ENCODE measurements at places on chromosomes 4 and X.

DNA sequence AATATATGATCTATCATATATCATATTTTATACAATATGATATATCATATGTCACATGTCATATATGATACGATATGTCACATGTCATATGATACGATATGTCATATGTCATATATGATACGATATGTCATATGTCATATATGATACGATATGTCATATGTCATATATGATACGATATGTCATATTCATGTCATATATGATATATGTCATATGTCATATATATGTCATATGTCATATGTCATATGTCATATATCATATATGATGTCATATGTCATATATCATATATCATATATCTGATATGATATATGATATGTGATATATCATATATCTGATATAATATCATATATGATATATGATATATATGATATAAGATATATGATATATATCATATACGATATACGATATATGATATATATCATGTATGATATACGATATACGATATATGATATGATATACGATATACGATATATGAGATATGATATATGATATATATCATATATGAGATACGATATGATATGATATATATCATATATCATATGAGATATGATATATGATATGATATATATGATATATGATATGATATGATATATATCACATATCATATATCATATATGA lies 122.3 kb upstream of the USP9X start:
- DNase-seq = no peak

- no peak for DNase-seq
These were observed 77.6 kb downstream of the FBXL5 start for GRCh38 chr4:15577508-15577907.

GRCh38 chr4:38678078-38678477 lies 14.1 kb downstream of the KLF3 start:
- DNase-seq = no peak

- DNase-seq = no peak
These were observed 39.8 kb downstream of the XIAP start for GRCh38 chrX:123899701-123900100.

- no peak for DNase-seq
These were observed 71.2 kb upstream of the NAF1 start for GRCh38 chr4:163237856-163238255.

DNA sequence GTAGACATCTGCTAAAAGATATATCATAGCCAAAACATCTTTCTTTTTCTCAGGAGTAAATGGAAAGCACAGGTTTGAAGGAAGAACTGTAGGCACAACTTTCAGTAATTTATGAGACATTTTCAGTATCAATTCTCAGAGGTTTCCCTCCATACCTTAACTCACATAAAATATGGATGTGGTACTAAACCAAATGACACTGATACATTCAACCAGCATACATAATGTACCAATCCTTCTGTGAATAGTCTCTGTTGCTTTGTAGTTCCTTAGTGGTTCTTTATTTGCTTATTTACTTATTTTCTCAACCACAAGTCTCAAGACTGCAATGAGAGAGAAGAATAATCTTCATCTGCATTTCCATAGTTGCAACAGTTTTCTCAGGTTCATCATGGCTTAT lies 96.1 kb downstream of the ARHGAP24 start:
- no peak for DNase-seq

- peak; percentile 11 for DNase-seq
These were observed 46.9 kb downstream of the SH2D1A start for GRCh38 chrX:124393238-124393637.

- DNase-seq = no peak
These were observed 20.1 kb upstream of the TCEAL4 start for GRCh38 chrX:103565197-103565596.

DNA sequence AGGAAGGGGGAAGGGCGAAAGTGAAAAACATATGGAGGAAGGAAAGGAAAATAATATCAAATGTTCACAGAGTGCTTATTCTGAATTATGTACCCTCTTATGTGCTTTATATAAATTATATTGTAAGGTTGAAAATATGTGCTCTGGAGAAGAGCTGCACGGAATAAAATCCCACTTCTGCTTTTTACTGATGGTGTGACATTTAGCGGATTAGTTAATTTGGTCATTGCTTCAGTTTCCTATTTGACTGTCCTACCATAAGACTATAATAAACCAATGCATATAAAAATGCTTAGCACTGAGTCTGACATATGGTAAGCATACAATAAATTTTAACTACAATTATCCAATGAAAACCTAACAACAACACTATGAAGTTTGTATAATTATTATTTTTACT lies 86.2 kb downstream of the NPFFR2 start:
- DNase-seq = no peak

- no peak for DNase-seq
These were observed 58.1 kb downstream of the SLC10A6 start for GRCh38 chr4:86791126-86791525.

- DNase-seq = no peak
These were observed 30.4 kb upstream of the QRFPR start for GRCh38 chr4:121411151-121411744.

- DNase-seq = no peak
These were observed 484.4 kb upstream of the NR3C2 start for GRCh38 chr4:148926276-148927260.

GRCh38 chr4:113064244-113064643 lies 14.8 kb downstream of the ANK2 start:
- DNase-seq = no peak

DNA sequence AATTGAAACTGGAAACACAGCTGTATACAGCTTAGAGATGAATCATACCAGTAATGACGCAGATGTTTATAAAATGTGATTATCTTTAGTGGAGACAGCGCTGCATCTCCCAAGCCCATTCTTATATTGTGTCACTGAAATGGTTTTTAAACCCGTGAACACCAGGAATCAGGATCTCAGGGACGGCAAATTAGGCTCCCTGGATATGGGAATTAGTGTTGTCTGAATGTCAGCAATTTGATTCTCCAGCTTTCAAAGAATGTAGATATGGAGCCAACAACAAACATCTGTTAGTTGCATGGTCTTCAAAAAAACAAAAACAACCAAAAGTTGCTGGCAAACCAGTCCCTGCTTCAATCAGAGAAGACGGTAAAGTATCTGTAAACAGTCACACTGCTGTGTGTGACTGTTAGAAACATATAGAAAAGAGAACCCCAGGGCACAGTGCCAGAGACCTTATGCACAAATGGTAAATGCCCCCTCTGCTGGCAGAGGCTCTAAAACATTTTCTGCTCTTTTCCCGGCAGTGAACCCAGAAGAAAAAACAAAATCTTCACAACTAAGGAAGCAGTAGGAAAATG lies 351.9 kb upstream of the FTHL17 start:
- no peak for DNase-seq

GRCh38 chr4:149279776-149280175 lies 535.9 kb downstream of the IQCM start:
- no peak for DNase-seq

DNA sequence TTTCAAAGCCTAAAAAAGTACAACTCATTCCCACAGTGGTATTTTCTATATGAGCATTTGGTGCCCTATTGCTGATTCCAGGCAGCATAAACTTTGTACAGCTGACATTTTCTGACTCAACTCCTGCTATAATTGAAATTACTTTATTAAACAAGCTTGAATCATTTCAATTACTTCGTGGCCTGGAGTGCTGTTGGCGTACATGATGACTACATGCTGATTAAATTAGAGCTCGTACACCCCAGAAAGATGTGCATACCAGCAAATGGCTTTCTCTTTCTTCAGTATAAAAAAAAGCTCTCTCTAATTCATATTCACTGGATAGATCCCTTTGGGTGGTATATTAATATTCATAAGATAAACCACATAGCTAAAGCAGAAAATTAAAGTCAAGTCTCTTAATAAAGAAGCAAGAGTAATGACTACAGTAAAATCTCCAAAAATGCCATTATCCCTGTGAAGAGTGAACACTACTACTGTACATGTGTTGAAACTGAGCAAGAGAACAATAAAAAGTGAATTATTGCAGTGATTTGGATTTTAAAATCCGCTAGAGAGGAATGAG lies 245.0 kb upstream of the IGFBP7 start:
- DNase-seq = no peak
